ENCODE measurements at places on chromosomes 2 and 18.

DNA sequence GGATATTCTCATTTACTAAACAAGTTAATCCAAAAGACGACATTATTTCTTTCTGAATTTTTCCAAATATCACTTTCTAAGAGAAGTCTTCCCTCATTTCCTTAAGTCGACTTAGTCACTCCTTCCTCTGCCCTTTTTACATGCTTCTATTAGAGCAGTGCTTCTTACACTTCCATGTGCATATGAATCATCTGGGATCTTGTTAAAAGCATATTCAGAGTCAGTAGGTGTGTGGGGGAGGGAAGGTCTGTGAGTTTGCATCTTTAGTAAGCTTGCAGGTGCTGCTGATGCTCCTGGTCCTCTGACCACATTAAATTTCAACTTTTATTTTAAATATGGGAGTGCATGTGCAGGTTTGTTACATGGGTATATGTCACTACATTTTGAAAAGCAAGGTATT lies 582.6 kb downstream of the NRXN1 start:
- DNase-seq: no peak

- no peak for DNase-seq
Measured at GRCh38 chr18:58337285-58337684, 291.6 kb downstream of the ALPK2 start.

- no peak for DNase-seq
Measured at GRCh38 chr18:13611142-13611600, 115.2 kb downstream of the FAM210A start.

DNA sequence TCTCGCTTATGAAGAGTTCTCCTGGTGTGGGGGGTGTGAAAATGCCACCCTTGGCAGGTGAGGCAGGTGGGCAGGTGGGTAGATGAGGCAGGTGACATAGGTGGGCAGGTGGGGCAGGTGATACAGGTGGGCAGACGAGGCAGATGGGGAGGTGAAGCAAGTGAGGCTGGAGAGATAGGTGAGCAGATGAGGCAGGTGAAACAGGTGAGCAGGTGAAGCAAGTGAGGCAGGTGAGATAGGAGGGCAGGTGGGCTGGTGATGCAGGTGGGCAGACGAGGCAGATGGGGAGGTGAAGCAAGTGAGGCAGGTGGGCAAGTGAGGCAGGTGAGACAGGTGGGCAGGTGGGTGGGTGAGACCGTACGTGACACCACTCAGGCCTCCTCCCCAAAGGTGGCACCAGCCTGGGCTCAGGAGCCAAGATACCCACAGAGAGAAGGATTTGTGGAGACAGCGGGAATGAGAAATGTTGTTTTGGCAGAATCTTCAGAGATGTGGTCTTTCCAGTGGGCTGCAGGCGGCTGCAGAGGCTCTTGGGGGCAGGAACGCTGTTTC lies 232.3 kb upstream of the MYT1L start:
- no peak for DNase-seq

- DNase-seq: no peak
Measured at GRCh38 chr18:34592961-34593382, 117.1 kb upstream of the DTNA start.

DNA sequence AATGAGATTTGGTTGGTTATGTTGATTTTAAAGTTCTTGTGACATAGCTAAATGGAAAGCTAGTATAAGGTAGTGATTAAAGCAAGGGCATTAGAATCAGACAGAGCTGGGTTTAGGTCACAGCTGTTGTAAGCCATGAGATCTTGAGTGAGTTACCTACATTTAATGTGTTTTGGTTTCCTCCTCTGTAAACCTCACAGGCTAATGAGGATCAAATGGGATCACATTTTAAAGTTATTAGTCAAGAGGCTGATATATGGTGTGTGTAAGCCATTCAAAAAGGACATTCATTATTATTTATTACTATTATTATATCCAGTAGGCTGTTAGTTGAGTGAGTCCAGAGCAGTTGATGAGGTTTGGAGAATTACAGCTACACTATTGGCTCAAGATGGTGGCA lies 416.2 kb downstream of the IRS1 start:
- no peak for DNase-seq
